ENCODE measurements at places on chromosomes 3 and 15.

DNA sequence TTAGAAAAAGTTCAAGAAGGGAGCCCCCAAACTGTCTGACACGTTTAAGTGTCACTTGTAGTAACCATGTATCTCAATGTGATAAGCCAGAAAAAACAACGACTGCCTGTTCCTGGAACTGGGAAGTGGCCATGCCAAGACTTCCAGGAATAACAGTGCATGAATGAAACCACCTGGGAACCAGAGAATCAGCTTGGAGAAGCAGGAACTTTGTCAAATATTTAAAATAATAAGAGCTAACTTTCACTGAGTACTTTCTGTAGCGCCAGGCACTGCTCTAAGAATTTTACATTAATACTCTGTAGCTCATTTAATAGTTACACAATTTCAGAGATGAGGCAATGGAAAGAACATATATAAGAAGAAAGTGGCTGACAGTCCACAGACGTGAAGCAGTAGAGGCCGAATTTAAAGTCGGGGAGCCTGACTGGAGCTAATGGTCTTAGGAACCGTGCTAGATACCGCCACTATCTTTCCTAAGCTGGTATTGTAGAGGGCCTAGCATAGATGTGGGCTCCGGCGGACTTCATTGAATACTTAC is 876 bp downstream of the PLSCR1 start:
- DNase-seq: no peak

DNA sequence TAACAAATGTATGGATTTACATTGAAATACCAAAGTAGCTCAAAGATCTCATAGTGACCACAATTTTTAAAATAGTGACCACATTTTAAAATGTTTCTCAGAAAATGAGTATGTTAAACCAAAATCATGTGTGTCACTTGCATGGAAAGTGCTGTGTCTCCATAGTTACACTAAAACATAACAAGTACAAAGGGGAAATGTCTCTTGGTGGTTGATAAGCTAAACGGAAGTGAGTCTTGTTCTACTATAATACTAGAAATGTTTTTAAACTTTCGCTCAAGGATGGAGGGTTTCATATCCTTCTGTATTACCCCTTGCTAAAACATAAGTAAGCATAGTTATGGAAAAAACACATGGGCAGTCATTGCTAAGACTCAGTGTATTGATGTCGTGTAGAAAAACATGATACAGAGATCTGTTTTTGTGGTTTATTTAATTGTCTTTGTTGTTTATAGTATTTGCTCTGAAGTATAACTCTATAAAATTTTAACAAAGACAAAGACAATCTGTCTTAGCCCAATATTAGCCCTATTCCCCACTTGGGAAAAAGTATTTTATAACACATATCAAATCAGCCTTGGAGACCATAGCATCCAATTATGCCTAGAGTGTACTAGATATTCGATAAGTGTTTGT is 27.0 kb upstream of the DENND4A start:
- no peak for DNase-seq

DNA sequence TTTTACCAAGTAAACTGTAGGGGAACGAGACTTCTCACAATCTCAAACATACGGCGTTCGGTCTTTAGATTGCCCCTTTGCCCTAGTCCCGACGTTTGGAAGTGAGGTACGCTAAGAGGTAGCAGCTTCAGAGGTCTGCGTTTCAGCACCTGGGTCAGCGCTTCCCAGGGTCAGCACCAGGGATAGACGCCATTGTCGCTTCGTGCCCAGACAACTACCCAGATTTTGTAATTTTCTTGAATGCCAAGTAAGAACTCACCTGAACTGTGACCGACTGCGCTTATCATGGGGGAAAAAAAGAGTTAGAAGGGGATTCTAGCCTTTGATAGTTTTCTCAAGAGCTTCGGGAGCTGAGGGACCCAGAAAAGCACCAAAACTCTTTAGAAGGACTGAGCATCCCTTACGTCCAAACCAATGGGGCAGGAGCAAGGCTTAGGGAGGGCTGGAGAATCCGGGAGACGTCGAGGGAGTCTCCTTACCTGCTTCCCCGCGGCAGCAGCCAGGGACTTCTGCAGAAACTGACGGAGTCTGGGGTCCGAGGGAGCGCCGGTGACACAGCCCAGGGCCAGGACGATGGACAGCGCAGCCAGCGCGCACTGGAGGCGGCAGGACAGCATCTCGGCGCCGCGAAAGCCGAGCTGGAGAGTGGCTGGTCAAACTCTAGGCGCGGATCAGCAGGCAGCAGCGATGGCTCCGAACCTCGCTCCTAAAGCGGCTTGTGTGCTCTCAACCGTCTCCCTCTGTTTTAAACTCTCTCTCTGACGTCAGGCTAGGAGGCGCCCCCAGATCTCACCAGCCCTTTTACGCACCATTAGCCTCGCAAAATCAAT is at the start of gene SST:
Gene SST, minus strand, starts transcription at position 720 of the 830 bp plus-strand sequence. Its CDS starts 103 bp downstream, at position 617.
- no peak for DNase-seq

- no peak for DNase-seq
These were observed 49.5 kb downstream of the CYP11A1 start for GRCh38 chr15:74317820-74318375.

GRCh38 chr3:57544181-57545125 is at the start of gene DNAH12:
DNAH12 (minus strand) TSS chr3:57544344; CDS start chr3:57542870, 1,474 bp downstream.
- DNase-seq: peak; percentile 61

DNA sequence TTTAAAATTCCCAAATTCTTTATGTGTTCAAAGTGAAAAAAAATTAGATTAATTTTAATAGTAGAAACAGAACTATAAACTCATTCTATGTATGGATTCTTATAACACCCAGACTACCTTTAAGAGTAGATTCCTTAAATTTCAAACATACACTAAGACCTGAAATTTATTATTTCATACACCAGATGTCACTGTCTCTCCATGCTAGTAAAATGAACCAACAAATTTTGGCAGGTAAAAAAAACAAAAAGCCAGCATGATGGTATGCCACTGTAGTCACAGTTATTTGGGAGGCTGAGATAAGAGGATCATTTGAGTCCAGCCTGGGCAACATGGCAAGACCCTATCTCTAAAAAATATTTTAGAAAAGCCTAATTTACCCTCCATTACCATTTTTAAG is 461.3 kb upstream of the NAALADL2 start:
- DNase-seq: no peak

All from NCI-H774 (cell line).